GF-D8 (cell line): ENCODE measurements at places on chromosomes 5 and 9.

- peak; percentile 17 for DNase-seq
Measured at GRCh38 chr5:160271396-160271795, 41.0 kb downstream of the CCNJL start.

GRCh38 chr9:91811024-91811909 lies 138.8 kb downstream of the ROR2 start:
- DNase-seq = no peak

- no peak for DNase-seq
Measured at GRCh38 chr9:137141050-137141810, 2.3 kb downstream of the GRIN1 start.

- no peak for DNase-seq
Measured at GRCh38 chr5:95925378-95925744, 36.3 kb downstream of the ELL2 start.

GRCh38 chr5:93355691-93356090 lies 225.3 kb downstream of the NR2F1-AS1 start:
- no peak for DNase-seq

DNA sequence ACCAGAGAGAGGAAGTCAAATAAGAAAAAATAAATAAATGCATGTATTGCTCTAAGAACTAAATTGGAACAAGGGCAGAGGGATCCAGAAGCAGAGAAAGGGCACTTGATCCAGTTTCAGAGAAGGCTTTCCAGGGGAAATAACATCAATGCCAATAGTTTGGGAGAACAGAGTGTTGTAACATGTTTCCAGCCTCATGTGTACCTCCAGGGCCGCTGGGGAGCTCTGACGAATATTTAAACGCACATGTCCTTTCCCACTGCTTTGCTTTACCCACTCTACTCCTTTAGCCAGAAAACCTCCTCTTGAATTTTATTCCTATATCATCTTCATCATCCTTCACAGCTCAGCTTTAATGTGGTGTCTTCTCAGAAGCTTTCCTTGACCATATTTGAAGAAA lies 233.7 kb downstream of the ENC1 start:
- no peak for DNase-seq

DNA sequence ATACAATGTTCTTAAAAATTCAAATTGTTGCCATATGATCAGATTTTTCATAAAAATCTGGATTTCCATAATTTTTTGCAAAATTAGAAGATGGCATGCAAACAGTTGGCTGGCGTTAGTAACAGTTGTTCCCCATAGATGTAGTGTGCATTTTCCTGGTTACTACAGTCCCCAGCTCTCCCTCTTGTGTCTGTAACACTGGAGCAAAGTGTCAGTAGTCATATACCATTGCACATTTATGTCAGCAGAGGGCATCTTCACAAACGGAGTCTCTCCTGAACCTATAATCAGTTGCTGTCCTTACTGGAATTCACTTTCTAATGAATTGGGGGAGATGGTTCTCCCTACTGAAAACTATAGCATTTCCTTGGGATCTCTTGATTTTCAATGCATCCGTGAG lies 44.7 kb upstream of the DMAC1 start:
- peak; percentile 1 for DNase-seq

DNA sequence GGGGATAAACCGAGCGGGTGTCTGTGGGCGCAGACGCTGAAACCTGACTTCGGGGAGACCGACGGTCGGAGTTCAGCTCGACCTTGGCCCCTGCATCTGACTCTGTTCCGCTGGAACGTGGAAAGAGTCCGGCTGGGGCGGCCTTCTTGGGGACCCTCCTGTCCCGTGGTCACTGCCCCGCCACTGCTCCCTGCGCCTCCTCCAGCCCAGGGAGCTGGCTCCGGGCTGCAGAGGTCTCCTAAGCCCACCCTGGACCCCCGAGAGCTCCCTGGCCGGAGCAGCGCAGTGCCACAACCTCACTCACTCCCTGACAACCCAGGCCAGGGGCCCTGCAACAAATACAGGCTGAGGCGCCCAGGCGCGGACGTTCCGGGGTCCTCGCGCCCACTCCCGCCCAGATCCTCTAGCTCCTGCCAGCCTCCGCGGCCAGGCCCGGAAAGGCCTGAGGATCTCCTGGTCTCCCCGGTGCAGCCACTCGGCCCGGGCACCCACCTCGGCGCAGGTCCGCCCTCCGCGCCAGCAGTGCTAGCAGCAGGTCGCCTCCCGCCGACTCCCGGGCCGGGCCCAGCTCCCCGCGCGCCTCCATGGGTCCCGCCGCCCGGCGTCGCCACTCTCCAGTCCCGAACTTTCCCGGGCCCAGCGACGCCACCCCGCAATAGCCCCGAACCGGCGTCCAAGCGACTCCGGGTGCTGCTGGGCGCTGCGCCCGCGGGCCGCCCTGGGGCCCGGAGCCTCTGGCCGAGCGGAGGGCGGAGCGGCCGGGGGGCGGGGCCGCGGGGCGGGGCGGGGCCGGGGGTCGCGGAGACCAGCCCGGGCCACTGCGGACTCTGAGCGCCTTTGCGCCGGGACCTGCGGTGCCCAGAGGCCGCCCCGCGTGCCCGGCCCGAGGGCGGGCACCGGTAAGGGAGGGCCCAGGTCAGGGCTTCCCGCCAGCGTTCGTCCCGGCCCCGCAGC lies 2.2 kb downstream of the LHX3 start:
- DNase-seq = no peak

GRCh38 chr9:83651558-83651957 lies 28.6 kb downstream of the IDNK start:
- no peak for DNase-seq

DNA sequence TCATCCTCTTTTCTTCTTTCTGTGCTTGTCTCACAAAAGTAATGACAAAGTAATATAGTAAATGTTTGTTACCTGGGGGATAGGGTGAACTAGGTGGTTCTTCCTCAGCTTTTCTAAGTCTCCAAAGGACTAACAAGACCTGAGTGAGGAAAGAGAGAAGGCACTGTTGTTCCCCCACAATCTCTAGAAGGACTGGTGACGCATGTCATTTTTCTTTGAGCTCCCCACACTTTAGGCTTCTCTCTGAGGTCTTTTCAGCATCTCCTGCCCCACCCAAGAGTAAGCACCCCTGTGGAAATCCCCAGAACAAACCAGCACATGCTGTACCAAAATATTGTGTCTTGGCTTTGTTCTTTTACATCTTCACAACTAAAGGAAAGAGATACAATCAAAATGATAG lies 2.4 kb upstream of the IL7R start:
- no peak for DNase-seq

DNA sequence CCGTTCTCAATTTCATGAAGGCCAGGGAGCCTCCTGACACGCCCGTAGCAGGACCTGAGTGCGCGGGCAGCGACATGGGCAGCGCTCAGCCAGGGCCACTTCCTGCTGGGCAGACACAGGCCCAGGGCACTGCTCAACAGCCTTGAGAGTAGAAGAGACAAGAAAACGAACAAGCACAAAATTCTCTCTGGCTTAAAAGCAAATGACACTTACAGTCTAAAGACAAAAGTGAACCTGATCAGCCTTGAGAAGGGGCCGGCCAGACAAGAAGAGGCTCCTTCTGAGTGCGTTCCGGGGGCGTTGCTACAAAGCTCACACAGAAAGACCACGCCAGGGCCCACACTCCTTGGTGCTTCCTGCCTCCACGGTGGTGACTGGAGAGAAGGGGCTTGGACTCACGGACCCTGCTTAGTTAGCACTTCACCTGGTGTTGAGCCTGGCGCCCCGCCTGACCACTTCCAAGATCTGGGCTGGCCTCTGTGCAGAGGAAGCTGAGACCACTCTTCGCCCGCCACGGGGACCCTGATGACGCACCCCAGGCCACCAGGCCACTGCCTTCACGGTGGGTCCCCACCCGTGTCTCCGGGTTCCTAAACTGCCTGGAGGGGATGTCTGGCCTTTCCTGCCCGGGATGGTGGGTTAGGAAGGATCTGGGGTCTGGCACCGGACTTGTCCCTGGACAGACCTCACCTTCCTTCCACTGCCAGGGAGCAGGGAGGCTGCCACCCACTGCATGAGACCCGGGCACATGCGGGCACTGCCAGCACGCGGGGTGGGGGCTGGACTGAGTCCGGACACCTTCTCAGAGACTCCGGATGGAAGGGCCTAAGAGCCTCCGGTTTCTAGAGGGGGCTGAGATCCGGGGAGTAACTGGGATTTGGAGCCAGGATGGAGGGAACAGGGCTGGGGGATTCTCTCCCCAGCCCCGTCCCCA lies 1.3 kb downstream of the SLC12A7 start:
- no peak for DNase-seq

- no peak for DNase-seq
Measured at GRCh38 chr9:74369844-74370243, 127.3 kb upstream of the RORB start.

- DNase-seq = no peak
Measured at GRCh38 chr9:1532171-1532570, 482.0 kb downstream of the DMRT2 start.

GRCh38 chr9:5042661-5043178 lies 57.6 kb downstream of the JAK2 start:
- DNase-seq = no peak

- peak; percentile 87 for DNase-seq
Measured at GRCh38 chr9:89400403-89401116, 82.3 kb downstream of the SECISBP2 start.

GRCh38 chr5:141040771-141041426 lies 10.3 kb upstream of the PCDHB1 start:
- no peak for DNase-seq

GRCh38 chr9:965497-965896 lies 11.0 kb upstream of the DMRT3 start:
- DNase-seq = no peak

- DNase-seq = no peak
Measured at GRCh38 chr5:134581241-134581981, 51.2 kb downstream of the SAR1B start.

DNA sequence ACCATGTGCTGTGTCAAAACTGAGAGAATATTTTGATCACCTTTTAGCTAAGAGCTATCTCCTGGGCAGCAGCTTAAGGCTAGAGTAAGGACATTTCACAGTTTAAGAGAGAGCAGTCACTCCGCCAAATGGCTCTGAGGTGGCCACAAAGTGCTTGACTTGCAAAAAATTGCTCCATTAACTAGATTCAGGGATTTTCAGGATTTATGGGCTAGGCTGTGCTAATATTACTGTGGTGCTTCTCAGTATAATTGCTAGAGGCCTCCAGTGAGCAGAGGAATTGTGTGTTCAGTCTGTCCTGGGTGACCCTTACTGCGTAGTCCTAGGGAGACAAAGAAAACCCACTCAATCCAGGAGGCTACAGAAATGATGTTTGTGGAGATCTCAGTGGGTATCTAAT lies 65.2 kb downstream of the PALM2AKAP2 start:
- DNase-seq = no peak

- no peak for DNase-seq
Measured at GRCh38 chr5:103452089-103452488, 110.5 kb downstream of the NUDT12 start.

DNA sequence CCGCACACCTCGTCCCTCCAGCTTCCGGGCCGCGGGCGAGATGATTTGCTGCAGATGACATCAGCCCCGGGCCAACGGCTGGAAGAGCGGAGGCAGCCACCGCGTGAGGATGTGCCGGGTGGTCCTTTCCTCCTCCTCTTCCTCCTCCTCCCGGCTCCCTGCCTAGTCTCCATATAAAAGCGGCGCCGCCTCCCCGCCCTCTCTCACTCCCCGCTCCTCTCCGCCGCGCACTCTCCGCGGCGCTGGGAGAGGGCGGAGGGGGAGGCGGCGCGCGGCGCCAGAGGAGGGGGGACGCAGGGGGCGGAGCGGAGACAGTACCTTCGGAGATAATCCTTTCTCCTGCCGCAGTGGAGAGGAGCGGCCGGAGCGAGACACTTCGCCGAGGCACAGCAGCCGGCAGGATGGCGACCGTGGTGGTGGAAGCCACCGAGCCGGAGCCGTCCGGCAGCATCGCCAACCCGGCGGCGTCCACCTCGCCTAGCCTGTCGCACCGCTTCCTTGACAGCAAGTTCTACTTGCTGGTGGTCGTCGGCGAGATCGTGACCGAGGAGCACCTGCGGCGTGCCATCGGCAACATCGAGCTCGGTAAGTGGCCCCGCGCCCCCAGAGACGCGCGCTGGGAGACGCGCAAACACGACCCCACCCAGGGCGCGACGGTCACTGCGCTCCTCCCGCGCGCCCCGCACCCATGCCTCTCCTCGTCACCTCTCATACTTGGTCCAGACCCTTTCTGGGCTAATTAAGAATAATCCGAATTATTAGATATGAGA lies at the start of gene MAP1B:
TSS of gene MAP1B (plus strand) at position 345 of the 770 bp plus-strand sequence. CDS start at position 402, 57 bp downstream.
- DNase-seq = no peak

- no peak for DNase-seq
Measured at GRCh38 chr9:114054191-114054690, 23.9 kb downstream of the AMBP start.

- DNase-seq = no peak
Measured at GRCh38 chr9:73667749-73668148, 516.1 kb downstream of the ANXA1 start.

DNA sequence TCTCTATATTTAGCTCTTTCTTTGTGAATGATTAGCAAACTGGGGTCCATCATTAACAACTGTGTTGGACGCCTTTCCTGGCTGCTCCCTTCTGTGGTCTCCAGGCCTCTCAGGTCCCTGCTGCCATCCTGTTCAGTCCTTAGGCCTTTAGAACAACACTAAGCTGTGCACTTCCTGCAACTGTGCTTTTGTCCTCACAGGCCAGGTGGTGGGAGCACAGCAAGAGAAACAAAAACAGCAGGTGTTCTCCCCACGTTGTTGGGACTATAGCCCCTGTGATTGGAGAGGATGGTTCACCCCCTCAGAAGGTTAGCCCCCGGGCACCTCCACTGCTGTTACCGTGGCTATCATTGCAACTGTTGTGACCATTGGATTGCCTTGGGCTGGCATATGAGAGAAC lies 41.7 kb upstream of the CLINT1 start:
- DNase-seq = no peak

DNA sequence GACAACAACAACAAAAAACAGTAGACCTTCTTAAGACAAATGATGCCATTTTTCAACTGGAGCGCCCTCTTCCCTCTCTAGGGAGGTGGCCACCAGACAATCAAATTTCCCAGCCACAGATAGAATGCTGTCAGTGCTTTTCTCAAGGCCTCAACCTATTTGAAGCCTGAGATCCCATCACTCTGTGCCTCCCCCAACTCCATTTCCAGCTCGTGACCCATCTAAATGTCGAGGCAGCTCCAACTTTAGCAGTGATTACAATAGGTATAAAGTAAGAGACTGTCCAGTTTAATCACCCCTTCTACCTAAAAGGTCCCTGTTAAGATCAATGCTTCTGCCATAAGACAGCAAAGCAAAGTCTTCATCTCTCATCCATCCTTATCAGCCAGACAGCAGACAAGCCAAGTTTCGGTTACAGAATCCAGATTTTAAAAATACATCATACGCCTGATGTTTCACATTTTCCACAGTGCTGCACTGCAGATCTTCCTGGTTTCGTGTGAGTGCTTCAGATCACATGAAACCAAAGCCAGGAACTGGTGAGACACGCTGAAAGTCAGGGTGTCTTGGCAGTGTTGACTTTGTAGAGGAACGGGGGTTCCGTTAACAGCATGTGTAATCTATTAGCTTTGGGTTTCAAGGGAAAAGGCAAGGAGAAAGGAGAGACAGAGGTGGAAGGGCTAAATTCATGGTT lies 447.8 kb downstream of the ENC1 start:
- no peak for DNase-seq

- no peak for DNase-seq
Measured at GRCh38 chr5:145056800-145057199, 778.3 kb downstream of the PRELID2 start.
